Omental fat pad (tissue), 4 donors: ENCODE measurements at places on chromosomes 1 and 21. TPM values are rescaled to one million over a fixed set of nuclear protein-coding genes. Genes with fewer than 3 reads are reported as not detected.

The CYP4Z1 gene
- total RNA-seq = 4.3 TPM

The ACTA1 gene
- not detected for total RNA-seq

DNA sequence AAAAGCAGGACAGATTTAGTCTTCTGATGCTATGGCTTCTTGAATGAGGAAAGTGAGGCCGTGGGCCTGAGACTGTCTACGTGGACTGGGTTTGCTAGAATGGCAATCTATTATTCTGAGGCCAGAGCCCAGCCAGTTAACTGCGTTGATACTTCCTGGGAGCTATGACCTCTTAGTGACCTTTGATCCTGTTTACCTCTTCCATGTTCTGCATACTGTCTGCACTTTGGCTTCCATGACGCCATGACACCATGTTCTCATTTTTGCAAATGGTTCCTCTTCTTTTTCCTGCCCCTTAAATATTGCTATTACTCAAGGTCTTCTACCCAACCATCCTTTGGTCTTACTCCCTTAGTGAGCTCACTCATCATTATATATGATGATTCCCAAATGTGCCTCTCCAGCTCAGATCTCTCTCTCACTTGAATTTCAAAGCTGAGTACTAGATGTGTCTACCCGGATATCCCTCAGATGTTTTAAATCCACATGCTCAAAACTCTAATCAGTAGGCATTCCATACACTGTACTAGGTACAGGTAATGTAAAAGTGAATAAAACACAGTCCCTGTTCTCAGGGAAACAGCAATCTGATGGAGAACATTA lies 66.1 kb upstream of the ATP1A1 start:
- DNase-seq = no peak

- no peak for DNase-seq
These were observed at the start of gene TNFSF18 for GRCh38 chr1:173050865-173051264. Gene TNFSF18, minus strand, starts transcription at chr1:173050941. Its CDS starts 45 bp downstream, at chr1:173050896.

- DNase-seq = no peak
These were observed 40.9 kb downstream of the LGR6 start for GRCh38 chr1:202234331-202235002.

DNA sequence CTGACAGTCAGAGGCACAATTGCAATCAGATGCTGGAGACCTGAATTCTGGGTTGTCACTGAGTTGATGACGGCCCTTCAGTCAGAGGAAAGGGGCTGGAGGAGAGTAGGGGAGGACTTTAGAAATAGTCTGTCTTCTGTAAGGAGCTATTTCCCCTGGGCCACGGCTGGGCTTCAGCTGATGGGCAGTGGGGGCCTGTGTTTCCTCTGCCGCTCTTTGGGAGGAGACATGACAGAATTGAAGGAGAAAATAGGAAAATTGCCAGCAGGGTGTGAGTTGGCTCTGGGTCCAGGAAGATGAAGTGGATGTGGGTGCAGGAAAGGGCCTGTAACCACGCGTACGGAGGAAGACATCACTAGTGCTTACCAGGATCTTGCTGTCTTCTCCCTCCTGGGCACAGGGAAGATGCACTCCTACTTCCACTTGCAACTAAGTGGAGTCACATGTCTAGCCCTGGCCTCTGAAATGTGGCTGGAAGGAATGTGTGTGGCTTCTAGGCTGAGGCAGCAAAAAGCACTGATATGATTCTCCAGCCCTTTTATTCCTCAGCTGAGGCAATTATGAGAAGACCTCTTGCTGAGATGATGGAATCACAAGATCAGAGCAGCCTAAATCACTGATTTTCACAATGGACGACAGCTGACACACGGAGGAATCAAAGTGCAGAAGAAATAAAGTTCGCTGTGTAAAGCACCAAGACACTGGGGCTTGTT lies 250.0 kb downstream of the GRIK3 start:
- no peak for DNase-seq

- no peak for DNase-seq
These were observed 256 bp upstream of the TARBP1 start for GRCh38 chr1:234479310-234479559.

DNA sequence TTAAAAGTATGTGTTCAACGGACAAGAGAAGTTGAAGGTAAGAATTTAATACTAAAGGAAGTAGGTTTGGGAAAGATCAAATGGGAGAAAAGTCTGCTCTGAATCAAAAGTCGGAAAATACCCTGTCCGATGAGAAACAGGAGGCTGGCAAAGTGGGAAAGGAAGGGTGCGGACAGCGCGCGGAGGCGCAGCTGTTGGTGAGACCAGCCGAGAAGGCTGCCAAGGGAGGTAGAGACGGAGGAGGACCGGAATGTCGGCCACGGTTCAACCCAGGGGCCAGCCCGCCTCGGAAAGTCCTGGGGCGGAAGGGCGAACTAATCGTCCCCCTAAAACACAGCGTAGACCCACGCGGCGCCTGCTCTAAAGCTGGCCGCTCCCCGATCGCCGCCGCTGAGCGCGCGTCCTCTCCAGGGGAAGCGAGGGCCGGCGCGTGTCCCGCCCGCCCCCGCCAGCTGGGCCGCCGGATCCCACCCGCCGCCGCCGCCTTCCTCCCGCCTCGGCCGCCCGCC lies 639 bp upstream of the SPATA1 start:
- DNase-seq = peak; percentile 27

GRCh38 chr1:19029191-19030085 lies 73.0 kb upstream of the IFFO2 start:
- DNase-seq = no peak

DNA sequence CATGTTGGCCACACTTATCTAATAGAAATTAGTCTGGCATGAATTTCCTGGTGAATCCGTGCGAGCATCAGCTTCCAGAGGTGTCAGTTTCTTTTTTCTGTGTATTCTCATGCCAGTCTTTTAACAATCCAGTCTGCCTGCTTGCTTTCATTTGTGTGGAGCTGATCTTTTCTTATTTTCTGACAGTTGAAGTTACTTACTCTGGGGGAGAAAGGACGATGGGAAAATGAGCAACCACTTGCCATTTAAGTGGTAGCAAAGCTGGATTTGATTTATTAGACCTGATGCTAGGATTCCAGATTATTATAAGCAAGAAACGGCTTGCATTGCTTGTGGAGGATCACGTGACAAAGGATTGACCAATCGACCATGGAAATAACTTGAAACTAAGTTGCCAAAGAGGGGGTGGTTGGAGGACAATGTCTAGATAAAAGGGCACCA lies 24.3 kb upstream of the APP start:
- no peak for DNase-seq

- no peak for DNase-seq
These were observed 17.6 kb downstream of the MTFR1L start for GRCh38 chr1:25837262-25837875.
